ENCODE measurements at places on chromosomes 4 and X.

DNA sequence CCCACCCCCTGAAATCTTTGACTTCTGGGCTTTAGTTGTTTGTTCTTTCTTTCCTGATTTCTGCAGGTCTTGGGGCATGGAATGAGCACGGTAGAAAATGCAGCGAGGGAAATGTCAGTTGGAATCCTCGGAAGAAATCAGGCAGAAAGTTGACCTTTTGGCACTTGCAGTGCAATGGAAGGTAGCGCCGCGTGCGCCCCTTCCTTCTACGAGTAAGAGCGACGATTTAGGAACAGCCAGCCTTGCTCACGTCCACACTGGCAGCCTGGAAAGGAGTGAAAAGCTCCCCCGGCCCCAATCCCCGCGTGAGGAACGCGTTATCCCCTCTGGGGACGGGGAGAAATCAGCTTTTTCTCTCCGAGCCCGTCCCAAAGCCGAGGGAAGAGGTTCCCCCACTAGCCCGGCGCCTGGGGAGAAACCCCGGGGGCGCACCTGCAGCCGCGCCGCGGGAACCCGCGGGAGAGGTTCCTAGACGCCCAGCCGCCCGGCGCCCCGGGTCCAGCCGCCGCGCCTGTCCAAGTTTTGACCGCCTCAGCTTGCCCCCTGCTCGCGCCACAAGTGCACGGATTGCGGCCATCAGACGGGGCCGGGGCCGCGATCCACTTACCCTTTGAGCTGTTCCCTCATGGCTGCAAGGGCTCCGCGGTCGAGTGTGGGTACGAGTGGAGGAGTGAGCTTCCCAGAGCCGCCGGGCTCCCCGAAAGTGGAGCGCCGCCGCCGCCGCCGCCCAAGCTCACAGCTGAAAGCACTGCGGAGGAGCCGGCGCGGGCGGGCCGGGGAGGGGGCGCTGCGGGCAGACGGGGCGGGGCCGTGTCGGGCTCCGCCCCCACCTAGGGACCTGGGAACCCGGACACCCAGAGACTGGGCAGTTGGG is 194.6 kb upstream of the FTHL17 start:
- peak; percentile 1 for DNase-seq

DNA sequence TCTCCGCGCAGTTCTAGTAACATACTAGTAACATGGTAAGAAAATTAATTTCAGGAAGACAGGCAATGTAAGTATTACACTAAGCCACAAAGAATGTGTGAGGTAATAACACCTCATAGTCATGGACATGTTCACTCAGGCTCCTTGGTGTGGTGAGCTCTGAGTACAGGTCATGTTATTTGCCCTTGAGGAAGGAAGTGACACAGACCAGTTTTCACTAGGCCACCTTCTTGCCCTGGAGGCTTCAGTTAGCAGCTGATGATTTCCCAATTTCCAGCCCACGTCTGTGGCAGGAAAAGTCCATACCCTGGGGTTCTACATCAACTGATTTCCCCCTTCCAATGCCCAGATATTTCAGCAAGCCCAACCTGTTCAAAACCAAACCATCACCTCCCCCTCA is 6.7 kb downstream of the APOO start:
- DNase-seq: peak; percentile 76

GRCh38 chrX:17737710-17737985 is 355 bp downstream of the SCML1 start:
- DNase-seq: no peak

- peak; percentile 40 for DNase-seq
Observed at GRCh38 chrX:150690126-150690525, 3.1 kb upstream of the MTMR1 start.

DNA sequence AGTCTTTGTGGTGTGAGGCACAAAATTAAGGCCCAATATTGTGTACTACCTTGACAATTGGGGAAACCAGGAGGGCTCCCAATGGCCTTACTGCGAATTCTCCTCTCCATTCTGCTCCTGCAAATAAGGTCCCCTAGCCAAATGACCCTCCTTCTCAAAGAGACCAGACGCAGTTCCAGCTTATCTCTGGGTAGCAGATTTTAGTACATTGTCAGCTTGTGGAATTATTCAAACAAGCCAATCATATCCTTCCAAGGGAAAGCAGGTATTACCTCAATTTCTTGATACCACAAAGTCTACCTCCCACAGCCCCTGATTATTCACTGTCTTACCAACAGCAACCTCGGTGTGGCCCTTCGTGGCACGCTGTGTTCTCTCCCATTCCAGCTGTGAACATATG is 7.8 kb upstream of the ZBTB33 start:
- DNase-seq: no peak

DNA sequence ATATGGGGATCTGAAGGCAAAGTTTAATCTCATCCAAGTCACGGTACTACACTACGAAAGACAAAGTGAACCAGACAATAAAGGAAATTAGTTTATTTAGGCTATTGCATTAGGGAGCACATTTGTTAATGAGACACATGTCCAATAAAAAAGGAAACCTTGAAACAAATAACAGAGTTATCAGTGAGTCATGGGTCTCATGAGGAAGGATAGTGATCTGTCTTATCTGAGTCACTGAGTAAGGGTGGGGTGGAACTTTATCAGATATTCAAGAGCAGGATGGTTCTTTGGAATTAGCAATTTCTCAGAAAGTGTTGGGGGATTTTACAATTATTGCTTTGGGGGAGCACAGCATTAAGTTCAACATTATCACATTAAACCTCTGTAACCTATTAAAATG is 188.9 kb upstream of the IL1RAPL1 start:
- DNase-seq: no peak

DNA sequence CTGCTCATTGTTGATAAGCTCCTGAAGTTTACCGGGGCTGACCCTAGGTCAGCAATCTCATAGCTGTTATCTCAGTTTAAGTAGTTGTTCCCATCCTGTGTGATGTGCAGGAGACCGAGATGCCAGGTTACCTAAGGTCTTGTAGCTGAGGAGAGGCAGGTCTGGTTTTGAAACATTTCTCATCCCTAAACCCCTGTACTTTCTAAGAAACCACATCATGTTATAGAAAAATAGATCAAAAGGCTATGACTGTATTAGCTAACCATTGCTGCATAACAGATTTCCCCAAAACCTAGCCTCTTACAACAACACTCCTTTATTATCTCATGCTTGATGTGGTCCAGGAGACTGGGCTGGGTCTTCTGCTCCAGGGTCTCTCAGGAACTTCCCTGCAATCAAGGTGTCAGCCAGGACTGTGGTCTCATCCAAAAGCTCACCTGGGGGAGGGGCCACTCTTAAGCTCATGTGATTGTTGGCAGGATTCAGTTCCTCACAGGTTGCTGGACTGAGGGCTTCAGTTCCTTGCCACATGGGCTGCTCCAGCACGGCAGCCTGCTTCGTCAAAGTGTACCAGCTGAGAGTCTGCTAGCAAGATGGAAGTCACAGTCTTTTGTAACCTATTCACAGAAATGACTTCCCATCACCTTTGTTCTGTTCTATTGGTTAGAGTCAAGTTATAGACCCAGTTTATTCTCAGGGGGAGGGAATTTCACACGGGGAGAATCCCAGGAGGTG is 60.9 kb upstream of the CLCN4 start:
- no peak for DNase-seq

DNA sequence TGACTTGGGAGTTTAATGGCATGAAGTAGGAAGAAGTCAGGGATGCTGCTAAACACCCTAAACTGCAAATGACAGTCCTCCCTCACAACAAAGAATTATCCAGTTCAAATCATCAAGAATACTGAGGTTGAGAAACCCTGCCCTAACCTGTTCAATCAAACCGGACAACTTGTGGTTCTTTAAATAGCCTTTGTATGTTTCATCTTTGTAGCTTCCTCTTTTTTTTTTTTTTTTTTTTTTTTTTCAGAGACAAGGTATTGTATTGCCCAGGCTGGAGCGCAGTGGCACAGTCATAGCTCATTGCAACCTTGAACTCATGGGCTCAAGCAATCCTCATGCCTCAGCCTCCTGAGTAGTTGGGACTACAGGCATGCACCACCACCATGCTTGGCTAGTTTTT is 52.5 kb upstream of the TTC29 start:
- no peak for DNase-seq

GRCh38 chrX:16039834-16040233 is 83.5 kb upstream of the GRPR start:
- no peak for DNase-seq

- DNase-seq: no peak
Observed at GRCh38 chr4:182764642-182765041, 152.5 kb downstream of the DCTD start.

- DNase-seq: peak; percentile 43
Observed at GRCh38 chrX:107135049-107135964, 16.7 kb upstream of the RBM41 start.

- no peak for DNase-seq
Observed at GRCh38 chrX:10223276-10223675, 66.5 kb downstream of the CLCN4 start.

- peak; percentile 22 for DNase-seq
Observed at GRCh38 chr4:139689093-139689722, 23.6 kb downstream of the MGST2 start.

GRCh38 chr4:174669270-174669669 is 147.0 kb upstream of the HPGD start:
- DNase-seq: no peak

- DNase-seq: peak; percentile 32
Observed at GRCh38 chrX:43527801-43528200, 128.3 kb upstream of the MAOA start.

DNA sequence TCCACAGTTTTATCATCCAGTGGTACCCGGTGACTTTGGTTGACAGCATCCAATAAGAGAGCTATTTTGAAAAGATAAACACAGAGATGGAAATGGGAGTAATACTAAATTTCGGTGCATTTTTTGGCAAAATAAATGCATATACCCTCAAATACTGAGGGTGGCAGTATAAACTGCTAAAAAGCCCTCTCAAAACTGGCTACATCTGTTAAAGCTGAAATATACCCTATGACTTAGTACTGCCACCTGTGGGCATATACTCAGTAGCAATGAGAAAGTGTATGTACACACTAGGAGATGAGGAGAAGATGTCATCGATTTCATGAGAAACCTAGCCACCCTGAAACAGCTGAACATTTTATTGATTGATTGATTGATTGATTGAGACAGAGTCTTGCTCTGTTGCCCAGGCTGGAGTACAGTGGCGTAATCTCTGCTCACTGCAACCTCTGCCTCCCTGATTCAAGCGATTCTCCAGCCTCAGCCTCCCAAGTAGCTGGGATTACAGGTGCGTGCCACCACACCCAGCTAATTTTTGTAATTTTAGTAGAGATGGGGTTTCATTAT is 12.2 kb upstream of the TMEM128 start:
- peak; percentile 52 for DNase-seq

- DNase-seq: peak; percentile 77
Observed at GRCh38 chr4:2416564-2417225, 1.8 kb downstream of the ZFYVE28 start.

DNA sequence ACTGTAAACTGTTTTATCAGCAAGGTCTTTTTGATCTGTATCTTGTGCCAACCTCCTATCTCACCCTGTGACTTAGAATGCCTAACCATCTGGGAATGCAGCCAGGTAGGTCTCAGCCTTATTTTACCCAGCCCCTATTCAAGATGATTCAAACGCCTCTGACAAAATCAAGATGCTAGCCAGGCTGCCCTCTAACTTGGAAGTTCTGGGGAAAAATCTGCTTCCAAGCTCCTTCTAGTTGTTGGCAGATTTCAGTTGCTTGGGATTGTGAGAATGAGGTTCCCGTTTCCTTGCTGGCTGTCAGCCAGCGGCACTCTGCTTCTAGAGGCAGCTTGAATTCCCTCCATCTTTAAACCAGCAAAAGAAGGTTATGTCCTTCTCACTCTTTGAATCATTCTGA is 34.7 kb downstream of the LUZP4 start:
- no peak for DNase-seq

DNA sequence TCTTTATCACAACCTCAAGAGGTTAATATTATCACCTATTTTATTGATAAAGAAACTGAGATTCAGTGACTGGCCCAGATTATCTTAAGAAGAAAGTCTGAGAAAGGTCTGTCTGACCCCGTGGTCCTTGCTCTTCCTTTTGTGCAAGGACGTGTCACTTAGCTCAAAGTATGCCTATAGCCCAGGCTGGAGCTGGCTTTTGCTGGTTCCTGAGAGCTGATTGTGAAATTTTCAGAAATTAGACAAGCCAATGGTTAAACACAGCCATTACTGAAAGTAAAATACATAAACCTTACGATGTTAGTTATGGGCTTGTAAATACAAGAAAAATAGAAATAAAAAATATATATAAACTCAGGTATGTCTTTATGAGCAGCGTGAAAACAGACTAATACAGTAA is 70.1 kb downstream of the CHRNA9 start:
- no peak for DNase-seq

GRCh38 chr4:110085131-110085530 is 113.3 kb downstream of the ELOVL6 start:
- no peak for DNase-seq

DNA sequence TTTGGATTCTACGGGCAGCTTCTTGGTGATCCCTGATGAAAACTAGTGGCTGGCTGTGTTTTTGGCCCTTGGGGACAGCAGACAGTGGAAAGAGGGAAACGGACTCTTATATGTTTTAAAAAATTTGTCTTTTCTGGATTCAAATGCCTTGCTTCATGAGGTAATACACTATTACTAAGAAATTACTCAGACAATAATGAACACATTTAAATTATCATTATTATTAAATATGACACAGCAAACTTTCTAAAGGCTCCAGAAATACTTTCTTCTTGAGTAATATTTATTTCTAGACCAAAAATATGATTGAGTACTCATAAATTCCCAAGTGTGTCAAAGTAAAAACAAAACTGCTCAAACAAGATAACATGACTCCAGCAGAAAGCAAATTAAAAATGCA is 520.7 kb upstream of the AADAT start:
- no peak for DNase-seq

- DNase-seq: no peak
Observed at GRCh38 chr4:31124008-31124585, 403.9 kb downstream of the PCDH7 start.

GRCh38 chr4:107774681-107775080 is 50.1 kb upstream of the SGMS2 start:
- no peak for DNase-seq

DNA sequence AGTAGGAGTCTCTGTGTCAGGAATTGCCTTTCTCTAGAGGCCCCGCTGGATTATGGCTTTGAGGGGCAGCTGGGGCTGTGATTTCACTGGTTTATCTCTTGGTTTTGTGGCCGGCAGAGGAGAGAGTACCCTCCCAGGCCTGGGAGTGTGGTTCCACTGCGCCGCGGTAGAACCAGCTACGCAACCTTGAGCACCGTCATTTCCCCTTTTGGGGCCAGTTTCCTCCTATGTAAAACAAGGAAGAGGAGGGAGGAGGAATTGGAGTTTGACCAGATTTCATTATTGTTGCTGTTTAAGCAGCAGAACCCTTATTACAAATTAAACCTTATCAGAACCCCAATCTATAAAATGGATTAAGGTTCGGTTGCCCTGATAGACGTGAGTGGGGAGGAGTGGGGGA is 4.4 kb downstream of the SOX3 start:
- no peak for DNase-seq

DNA sequence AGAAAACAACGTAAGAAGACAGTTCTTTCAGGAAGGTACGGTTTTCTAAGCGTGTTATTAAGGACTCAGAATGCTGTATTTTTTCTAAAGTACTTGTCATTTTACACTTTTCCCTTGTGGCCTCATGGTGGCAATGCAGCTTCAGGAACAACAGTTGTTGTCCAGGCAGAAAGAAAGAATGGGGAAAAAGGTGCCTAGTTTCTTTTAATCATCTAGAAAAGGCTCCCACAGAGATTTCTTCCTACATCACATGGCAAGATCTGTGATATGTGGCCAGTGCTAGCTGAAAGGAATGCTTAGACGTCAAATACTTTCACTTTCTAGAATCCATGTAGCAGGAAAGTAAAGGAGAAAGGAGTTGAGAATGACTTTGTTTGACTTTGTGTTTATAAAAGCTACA is 49.0 kb upstream of the TRAM1L1 start:
- no peak for DNase-seq
